ENCODE measurements at places on chromosomes 6 and 20. TPM values are rescaled to one million over a fixed set of nuclear protein-coding genes. Genes with fewer than 3 reads are reported as not detected.

DNA sequence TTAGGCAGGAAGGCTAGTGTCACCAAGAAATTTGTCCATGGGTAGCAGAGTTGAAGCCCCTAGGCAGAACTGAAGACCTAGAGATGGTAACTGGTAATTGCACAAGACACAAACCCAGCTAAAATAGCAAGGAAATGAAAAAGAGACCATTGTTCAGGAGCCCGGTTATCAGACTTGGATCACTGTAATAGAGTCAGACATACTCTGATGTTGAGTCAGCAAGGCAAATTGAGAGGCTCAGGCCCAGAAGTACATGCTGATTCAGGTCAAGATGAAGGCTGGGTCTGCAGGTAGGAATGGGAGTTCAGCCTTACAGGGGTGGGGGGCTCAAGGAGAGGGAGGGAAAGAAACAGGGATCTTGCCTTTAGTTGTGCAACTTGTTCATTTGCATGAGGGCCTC lies 6.5 kb upstream of the TMEM242 start:
- DNase-seq = no peak

GRCh38 chr20:1888796-1889463 lies 6.3 kb upstream of the SIRPA start:
- DNase-seq = no peak

Gene MICB
- total RNA-seq = 0.11 TPM

Gene ACOT13
- total RNA-seq = 3.1 TPM

Gene DEFB132
- 0.32 TPM for total RNA-seq
